ENCODE measurements at places on chromosomes 6 and 20.

- no peak for DNase-seq
These were observed 24.6 kb upstream of the SERPINB1 start for GRCh38 chr6:2866171-2866846.

- no peak for DNase-seq
These were observed 5.4 kb downstream of the EYA2 start for GRCh38 chr20:46900086-46900485.

- DNase-seq = no peak
These were observed 255.3 kb upstream of the GJE1 start for GRCh38 chr6:141877275-141877983.

- no peak for DNase-seq
These were observed 6.5 kb upstream of the TMEM242 start for GRCh38 chr6:157329829-157330228.

- no peak for DNase-seq
These were observed 13.3 kb upstream of the SGK1 start for GRCh38 chr6:134331256-134331655.

DNA sequence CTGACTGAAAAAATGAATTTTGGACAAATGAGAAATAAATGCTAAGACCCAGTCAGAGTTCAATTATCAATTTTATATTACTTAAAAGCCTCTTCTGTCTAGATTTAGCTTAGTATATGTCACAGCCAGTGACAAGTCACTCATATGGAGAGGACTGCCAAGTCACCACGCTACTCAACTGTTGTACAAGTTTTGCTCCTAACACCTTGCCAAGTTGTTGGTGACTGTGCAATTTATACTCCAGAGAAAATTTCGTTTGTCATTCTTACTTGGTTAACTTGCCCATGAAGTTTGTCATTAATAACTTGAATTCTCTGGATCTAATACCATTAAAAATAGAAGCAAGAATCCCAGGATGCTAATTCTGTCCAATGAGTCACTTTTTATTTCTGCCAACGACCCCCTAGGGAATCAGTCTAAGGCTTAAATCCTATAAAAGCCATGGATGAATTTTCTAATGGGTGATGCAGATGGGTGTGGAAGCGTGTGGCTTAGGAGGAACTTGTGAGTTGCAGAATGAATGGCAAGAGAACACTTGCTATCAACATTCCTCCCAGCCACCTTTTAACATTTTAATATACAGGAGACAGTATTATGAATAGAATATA, 30.4 kb upstream of the FBXO30 start:
- no peak for DNase-seq

GRCh38 chr20:45336530-45337366, 11.5 kb downstream of the SDC4 start:
- no peak for DNase-seq

DNA sequence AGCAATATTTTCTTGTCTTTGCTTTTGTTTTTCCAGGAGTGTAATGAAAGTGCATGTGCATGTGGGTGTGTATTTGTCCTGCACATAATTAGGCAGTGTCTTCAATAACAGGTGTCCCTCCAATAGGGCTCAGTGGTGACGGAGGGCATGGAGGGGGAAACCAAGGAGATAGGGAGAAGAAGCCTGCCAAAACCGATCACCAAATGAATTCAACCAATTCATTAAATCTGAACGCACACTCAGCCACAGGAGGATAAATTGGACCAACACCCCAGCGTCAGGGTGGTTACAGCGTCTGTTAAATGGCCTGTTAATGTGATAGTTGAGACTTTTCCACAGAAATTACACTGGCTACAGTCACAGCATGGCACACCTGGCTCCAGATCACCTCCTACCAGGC, 527.6 kb downstream of the CD83 start:
- no peak for DNase-seq

DNA sequence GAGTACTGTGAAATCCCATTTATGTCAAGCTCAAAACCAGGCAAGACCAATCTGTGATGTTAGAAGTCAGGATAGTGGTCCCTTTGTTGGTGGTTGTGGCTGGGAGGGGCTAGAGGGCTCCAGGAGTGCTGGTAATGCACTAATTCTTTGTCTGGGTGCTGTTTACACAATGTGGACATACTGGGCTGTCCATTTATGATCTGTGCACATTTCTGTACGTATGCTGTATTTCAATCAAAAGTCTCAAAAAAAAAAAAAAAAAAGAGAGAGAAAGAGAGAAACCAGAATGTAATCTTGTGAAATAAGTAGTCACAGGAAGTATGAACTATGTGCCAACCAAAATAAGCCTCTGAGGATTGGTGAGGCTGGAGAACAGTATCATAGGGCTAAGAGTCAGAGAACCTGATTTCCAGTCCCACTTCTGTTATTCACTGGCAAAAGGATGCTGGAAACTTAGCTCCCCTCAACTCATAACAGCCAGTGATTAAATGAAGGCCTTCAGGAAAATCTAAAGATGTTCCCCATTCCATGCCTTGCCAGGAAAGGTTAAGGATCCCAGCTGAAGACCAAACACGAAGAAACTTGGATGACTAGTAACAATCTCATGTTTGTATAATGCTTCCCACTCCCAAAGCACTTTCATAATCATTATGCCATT, 19.6 kb upstream of the TRAM2 start:
- no peak for DNase-seq

DNA sequence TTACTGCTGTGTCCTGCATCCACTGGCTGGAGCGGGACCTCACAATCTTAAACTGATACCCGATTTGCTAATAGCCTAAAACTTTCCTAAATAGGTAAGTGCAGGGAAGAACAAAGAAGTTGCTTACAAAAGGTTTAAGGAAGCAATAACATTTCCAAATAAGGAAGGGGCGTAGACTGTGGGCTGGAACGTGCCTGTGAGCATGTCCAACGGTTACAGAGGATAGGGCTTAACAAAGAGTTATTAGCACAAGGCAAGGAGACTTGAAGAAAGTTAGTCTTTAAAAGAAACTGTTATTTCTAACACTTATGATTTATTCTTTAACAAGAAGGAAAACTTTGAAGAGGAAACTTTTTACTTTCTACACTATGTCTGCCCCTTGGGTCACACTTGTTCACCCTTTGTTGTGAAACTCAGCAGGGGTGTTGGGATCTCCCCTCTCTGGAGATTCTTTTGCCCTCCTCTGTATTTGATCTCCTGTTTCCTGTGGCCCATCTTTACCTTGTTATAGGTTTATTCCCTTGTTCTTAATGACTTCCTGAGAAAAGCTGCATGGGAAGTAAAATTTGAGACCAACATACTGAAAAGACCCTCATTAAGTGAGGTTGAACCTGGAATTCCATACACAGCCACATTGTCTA, 28.7 kb downstream of the KAT14 start:
- DNase-seq = no peak

GRCh38 chr20:17300113-17300512, 73.3 kb downstream of the PCSK2 start:
- no peak for DNase-seq

DNA sequence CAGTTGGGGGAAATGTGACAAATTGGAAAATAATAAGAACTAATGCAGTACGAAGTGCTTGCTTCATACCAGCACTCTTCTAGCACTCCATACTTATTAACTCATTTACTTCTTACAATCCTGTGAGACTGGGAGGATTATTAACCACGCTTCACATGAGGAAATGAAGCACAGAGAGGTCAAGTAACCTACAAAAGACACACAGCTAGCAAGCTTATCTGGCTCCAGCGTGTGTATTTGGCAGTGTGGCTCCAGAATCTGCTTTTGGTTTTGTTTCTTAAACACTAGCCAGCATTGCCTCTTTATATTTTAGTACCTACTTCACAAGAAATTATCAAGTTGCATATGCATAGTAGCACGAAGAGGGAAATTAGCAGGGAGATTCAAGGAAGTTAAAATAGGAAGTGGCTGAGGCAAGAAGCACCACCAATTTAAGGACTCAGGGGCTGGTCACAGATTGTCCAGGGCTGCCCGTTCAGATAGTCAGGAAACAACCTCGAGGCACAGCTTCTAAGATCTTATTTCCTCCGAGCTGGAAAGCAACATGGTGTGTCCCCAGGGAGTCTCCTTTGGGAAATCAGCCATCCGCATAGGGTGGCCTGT, 302.7 kb upstream of the PRDM1 start:
- no peak for DNase-seq

GRCh38 chr20:37454636-37455385, 66.2 kb upstream of the NNAT start:
- no peak for DNase-seq

GRCh38 chr6:35096129-35096862, 44.8 kb downstream of the TCP11 start:
- no peak for DNase-seq

- no peak for DNase-seq
These were observed 24.7 kb upstream of the UBR2 start for GRCh38 chr6:42539135-42539534.

GRCh38 chr6:155955038-155955437, 499.4 kb upstream of the NOX3 start:
- DNase-seq = no peak

DNA sequence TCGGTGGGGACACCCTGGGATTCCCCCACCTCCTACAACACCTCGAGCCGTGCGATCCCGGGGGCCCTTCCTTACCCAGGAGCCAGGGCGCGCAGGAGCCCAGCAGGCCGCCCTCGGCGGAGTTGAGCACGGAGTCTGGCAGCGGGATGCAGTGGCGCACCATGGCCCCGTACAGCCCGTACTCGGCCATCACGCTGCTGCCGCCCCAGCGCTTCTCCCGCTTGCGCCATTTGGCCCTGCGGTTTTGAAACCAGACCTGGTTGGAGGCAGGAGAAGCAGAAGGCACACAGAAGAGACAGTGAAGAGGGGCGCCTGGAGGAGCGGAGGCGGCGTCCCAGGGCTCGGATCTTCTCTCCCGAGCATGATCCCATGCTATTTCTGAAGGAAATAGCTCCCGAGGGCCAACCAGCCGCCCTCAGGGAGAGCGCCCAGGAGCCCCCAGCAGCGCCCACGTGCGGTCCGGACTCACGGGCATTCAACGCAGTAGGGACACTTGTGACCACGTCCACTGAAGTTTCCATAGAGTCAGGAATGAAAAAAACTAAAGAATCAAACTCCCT, 4.3 kb downstream of the VSX1 start:
- no peak for DNase-seq
